RPMI8226 (cell line): ENCODE measurements at places on chromosomes 7 and 10.

DNA sequence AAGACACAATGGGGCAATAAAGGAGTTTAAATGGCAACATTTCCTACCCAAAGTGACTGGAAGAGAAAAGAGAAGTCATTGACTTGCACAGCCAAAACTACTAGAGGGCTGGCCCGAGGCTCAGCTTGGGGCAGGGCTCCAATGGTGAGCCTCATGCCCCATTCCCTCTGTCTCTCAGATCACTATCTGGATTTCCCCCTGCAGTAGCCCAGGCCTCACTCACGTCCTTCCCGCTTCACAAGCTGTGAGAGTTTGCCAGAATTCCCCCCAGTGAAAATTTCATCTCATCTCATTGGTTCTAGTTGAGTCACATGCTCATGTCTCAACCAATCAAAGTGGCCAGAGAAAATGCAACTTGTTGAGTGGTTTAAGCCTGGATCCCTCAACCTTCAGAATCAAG is 181.3 kb downstream of the WDR11 start:
- DNase-seq: no peak

- DNase-seq: no peak
These were observed 37.0 kb downstream of the ALOX5 start for GRCh38 chr10:45410807-45411606.

GRCh38 chr7:50664461-50664922 is 99.3 kb upstream of the DDC start:
- DNase-seq: no peak

- no peak for DNase-seq
These were observed 92.1 kb upstream of the SAMD8 start for GRCh38 chr10:75019370-75019769.

DNA sequence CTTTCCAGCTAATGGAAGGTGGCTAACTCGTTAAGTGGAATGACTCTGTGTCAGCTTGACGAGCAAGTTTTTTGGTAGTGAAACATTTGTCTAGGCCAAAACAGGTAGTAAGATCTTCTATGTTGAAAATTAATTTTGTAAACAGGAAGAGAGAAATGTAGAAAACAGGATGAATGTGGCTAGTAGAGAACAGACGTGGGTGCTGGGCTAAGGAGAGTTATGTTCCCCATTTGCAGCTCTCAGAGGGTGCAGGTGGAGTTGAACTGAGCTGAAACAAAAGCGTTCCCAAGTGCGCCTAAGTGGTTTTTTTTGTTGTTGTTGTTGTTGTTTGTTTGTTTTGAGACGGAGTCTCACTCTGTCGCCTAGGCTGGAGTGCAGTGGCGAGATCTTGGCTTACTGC is 59.5 kb upstream of the SRPK2 start:
- DNase-seq: no peak

DNA sequence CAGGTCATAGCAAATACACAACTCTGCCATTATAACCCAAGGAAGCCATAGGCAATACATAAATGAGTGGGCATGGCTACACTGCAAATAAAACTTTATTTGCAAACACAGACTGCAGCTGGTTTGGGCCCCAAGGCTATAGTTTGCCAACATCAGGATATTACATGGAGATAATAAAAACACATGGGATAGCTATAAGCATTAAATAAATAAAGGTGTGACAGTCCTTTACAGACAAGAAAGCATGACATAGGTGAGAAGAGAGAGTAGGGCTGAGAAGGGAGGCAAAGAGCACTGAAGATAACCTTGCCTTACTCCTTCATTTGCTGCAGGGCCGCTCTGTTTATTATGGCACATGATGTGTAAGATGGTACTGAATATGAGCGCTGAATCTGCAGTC is 135.1 kb upstream of the GHITM start:
- no peak for DNase-seq
